ENCODE measurements at places on chromosomes 3 and 15. TPM values are rescaled to one million over a fixed set of nuclear protein-coding genes. Genes with fewer than 3 reads are reported as not detected.

ZBED2 gene
- total RNA-seq: 8.3 TPM

ANKRD63 gene
- total RNA-seq: not detected

CAND2 gene
- total RNA-seq: 2.2 TPM

CNTN3 gene
- 1.1 TPM for total RNA-seq

CELF6 gene
- total RNA-seq: 0.24 TPM

ALPK3 gene
- under 0.01 TPM for total RNA-seq

SEMA5B gene
- 3.4 TPM for total RNA-seq

TRPC1 gene
- 13.7 TPM for total RNA-seq

KLHL18 gene
- 27.2 TPM for total RNA-seq

CHST13 gene
- 0.24 TPM for total RNA-seq

CMTM7 gene
- total RNA-seq: 10.7 TPM

IL17RB gene
- 1.2 TPM for total RNA-seq
